ENCODE measurements at places on chromosomes 5 and 9.

- DNase-seq, result no peak
Observed at GRCh38 chr5:82620957-82621600, 342.9 kb upstream of the RPS23 start.

- DNase-seq, result no peak
Observed at GRCh38 chr5:31193116-31193515, 370 bp upstream of the CDH6 start.

- no peak for DNase-seq
Observed at GRCh38 chr9:34985311-34985899, 4.1 kb upstream of the DNAJB5 start.

DNA sequence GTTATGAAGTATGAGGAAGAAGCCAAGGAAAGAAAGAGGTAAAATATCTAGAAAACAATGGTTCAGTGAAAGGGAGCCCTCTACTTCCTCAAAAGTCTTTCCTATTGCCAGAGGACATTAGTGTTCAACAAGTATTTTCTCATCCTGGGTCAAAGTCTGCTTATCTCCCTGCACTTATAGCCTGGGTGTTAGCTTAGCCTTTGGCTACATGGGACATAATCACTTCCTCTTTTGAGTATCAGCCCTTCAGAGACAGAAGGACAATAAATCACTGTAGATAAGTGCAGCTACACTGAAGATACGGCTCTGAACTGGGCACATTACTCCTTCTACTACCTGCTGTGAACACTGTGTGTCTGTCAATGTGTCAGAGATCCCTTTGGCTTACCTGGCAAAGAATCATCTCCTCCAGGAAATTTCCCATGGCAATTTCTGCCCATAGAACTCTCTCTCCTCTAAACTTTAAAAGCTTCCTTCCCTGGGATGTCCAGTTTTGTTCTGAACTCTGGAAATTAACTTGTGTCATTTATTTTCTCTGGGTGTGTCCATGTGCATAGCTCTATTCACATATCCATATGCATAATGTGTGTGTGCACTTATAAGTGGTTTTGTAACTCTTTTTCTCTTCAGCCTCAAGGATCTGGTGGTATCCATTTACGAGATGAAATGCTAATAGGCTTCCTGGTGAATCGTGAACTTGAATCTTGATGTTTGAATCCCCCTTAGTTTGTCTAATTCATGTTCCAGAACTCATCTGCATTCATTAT is 30.0 kb upstream of the RECK start:
- no peak for DNase-seq

DNA sequence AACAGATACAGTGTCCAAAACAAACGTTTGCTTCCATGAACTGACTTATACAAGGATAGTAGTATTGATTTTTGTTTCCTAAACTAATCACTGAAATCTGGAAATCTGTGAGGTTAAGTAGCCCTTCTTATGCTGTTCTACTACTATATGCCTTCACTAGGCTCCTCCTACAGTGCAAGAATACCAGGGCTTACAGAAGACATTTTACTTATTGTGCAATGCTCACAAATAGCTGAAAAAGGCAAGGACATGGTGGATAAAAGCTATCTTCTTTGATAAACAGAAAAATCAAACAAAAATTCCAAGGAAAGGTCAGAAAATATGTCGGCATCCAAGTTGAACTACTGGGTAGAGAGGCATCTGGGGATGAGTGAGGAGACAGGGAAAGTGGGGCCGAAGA is 61.9 kb downstream of the OXCT1 start:
- DNase-seq, result no peak

DNA sequence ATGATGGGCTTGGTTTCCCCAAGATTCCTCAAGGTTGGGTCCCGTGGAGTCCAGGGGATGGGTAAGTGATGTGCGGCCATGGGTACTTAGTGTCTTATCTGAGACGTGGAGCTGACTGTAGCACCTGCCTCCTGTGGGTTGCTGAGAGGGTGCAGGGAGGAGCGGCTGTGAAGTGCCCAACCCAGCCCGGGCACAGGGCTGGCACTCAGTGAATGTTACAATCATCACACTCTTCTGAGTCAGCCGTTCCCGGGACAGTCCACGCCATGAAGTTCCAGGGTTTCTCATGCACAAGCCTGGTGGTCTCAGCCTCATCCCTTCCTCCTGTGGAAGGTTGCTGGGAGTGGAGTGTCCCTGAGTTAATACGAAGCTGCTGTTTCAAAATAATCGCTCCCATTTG is 29.1 kb downstream of the NTNG2 start:
- DNase-seq, result no peak

- DNase-seq, result no peak
Observed at GRCh38 chr9:34203275-34203991, 24.6 kb downstream of the UBAP1 start.

GRCh38 chr9:121394292-121394691 is 24.2 kb upstream of the STOM start:
- DNase-seq, result no peak

DNA sequence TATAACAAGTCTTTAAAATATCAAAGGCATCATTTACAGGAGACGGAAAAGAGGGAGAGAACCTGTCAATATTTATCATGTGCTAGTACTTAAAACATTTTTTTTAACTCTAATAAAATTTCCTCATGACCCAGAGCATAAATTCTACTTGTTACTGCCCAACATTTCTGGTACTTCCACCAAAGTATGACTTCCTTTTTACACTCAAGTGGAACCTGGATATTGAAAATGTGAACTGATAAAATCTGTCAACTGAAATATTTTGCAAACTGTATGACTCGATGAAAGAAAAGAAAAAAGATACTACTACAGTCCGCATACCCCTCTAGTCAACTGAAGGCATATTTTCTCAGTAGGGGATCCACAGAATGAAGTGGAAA is 37.1 kb downstream of the FAM13B start:
- DNase-seq, result no peak

DNA sequence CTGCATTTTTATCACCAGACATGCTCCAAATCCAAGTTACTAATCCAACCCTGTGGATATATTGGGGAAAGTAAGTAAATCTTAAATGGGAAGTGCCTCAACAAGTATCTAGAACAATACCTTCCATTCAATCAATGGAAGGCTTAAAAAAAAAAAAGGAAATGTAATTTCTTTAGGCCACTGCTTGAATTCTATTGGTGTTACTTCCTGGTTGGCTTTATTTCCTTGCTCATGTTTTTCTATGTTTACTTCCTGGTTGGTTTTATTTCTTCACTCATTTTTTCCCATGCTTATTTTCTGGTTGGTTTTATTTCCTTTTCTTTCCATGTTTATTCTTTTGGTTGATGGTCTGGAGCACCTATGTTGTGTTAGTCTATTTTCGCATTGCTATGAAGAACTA is 363.9 kb downstream of the KDM4C start:
- no peak for DNase-seq

DNA sequence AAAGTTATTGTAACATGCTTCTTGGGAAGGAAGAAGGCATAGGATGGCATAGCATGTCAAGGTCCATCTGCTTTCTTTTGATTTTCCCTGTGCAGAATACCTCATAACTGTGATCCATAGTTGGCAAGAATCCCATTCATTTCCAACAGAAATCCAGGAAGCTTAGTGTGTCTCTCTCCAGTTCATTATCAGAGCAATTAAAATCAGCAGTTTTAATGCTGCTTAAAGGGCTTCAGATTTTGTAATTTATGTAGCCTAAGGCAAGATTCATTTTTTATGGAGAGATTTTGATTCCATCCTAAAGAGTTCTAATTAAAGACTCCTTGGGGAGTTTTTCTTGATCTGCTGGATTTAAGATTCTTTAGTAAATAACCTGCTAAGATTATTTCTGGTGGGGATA is 560.1 kb downstream of the PDE4D start:
- DNase-seq, result no peak

- no peak for DNase-seq
Observed at GRCh38 chr9:27033815-27034403, 28.4 kb upstream of the LRRC19 start.

DNA sequence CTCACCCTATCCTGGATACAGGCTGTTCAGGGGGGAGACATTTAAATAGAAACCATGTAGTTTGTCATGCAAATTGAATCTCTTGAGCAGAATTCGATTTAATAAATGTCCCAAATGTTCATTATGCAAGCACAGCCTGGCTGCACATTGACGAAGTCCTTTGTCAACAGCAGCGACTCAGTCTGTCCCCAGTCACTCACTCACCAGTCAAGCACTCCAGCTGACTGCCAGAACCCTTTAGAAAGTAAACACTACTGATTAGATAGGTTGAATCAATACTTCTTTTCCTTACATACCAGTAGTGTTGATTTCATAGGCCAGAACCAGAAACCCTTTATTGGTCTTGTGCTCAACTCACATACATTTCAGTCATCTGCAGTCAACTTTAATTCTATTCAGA is 27.5 kb downstream of the CDH6 start:
- no peak for DNase-seq

GRCh38 chr5:172612771-172613170 is 28.3 kb upstream of the NEURL1B start:
- DNase-seq, result no peak

GRCh38 chr5:156178117-156178516 is 148.8 kb upstream of the SGCD start:
- DNase-seq, result no peak

DNA sequence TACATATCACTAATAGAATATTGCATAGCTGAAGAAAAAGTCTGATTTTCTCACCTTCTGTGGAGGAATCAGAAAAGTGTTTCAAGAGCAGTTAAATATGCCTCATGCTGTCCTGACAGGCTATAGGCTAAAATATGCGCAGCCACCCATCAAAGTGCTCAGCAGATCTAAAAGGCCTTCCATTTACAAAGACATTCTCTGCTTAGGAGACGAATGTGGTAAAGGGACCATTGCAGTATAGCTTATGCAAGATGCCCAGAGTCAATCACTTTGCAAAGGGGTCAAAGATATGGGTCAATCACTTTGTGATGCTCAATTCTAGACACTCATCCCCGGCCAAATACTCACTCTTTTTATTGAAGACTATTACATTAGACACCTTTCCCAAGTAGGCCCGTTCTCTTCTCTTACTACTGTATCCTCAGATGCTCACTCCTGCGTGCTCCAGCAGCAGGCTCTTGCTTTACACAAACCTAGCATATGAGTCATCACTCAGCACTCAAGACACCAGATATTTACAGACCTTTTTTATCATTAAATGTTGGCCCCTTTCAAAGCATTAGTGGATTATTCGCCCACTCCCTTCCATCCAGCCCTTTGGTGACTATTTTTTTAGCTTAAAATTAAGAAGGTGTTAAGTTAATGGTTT is 568.2 kb upstream of the CDH18 start:
- DNase-seq, result no peak

DNA sequence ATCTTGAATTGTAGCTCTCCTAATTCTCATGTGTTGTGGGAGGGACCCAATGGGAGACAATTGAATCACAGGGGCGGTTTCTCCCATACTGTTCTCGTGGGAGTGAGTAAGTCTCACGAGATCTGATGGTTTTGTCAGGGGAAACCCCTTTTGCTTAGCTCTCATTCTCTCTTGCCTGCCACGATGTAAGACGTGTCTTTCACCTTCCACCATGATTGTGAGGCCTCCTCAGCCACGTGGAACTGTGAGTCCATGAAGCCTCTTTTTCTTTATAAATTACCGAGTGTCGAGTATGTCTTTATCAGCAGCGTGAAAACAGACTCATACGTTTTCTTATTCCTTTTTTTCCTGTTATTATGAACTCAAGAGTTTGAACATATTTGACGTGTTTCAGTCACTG is 39.1 kb downstream of the RETREG1 start:
- no peak for DNase-seq

- DNase-seq, result no peak
Observed at GRCh38 chr5:158897444-158898160, 202.1 kb downstream of the EBF1 start.

DNA sequence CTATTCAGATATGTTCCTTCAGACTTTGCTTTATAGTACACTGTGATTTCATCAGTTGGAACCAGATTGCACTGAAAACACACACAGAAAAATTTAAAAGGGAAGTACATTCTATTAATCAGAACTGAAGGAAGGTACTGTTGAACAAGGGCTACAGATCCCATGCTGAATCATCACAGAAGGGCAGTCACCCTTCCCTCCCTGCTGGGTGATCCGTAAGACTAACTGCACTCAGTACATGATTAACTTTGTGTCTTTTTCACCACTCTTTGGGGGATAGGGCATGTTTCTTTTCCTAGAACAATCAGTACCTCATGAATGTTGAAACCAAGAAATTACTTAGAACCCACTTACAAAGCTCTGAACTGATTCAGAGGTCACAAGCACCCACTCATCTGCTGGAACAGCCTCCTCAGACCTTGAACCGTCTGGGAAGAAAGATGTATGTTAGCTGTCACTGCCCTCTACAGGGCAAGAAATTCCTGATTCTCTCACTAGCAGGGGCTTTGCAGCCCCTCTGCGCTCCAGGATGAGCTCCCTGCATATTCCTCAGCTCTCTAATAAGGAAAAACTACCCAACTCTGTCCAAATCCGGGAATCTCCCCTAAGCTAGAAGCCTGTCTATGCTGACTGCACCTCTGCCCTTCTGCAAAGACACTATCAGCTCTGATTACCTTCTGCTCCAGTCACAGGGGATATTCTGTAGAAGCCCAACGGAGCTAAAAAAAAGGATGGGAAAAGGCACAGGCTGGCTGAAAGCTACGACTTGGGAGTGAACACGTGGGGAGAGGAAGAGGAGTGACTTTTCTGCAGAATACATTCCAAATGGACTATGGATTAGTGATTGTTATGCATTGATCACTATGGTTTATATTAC is 51.0 kb downstream of the IARS1 start:
- no peak for DNase-seq

DNA sequence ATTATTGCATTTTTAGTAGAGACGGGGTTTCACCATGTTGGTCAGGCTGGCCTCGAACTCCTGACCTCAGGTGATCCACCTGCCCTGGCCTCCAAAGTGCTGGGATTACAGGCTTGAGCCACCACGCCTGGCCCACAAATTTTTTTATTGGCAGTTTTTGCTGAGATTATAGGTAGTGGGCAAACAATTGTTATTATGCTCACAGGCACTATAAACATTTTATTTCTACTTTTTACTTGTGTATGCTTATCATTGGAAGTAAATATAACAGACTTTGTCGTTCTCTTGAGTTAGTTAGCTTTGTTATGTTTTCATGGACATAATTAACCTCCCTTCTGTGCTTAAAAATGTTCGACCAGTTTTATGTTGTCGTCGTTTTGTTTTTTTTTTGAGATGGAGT is 23.9 kb downstream of the UGCG start:
- DNase-seq, result no peak

GRCh38 chr9:8857068-8857925 is 1057.7 kb upstream of the DMAC1 start:
- no peak for DNase-seq

- no peak for DNase-seq
Observed at GRCh38 chr5:137141779-137142178, 357.3 kb downstream of the SPOCK1 start.

GRCh38 chr9:137789295-137789895 is 88.2 kb upstream of the CACNA1B start:
- DNase-seq, result no peak
